ENCODE measurements at places on chromosomes 16 and 17. TPM values are rescaled to one million over a fixed set of nuclear protein-coding genes. Genes with fewer than 3 reads are reported as not detected.

- no peak overlapping the region for H3K4me3 ChIP-seq
- no peak overlapping the region for H3K27ac ChIP-seq
- H3K27me3 ChIP-seq: no peaks in the 10 kb centered on the region
- no peaks in the 10 kb centered on the region for H3K4me1 ChIP-seq
- DNase-seq: no peak
These were observed 110.3 kb downstream of the C16orf95 start for GRCh38 chr16:87206646-87207451.

DNA sequence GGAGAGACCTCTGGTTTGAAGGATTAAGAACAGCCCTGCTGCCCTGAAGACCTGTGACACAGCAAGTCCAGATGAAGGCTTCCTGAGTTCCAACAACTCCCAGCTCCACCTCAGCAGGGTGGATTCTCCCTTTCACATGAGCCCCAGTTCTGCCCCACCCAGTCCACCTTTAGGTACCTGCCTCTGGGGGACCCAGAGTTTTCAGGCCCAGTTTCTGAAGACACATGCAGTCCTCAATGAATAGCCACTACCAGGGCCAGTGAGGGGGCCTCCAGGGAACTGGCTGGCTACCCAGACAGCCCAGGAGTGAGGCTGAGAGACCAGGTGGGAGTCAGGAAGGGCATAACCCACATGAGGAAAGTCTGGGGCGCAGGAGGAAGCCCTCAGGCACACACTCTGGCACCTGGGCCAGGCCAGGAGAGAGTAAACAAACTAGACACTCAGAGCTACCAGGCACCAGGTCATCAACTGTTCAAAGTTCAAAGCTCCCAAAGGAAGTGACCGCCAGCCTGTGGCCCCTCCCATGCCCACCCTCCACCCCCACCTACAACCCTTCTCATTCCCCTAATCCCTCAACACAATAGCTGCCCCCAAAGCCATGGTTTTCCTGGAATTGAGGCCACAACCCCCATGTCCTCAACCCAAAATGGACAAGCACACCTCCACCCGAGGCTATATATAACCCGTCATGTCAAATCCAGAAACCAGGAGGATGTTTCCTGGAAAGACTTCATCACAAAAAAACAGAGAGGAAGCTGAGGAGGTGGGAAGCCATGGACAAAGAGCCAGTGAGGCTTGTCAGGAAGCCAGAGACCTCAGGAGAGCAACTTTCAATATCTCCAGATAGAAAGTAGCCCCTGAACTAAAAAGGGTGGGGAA, 2.1 kb downstream of the MYO18A start:
- H3K27ac ChIP-seq: peak overlapping the region; percentile 90
- H3K4me3 ChIP-seq: no peak overlapping the region
- no peaks in the 10 kb centered on the region for H3K27me3 ChIP-seq
- DNase-seq: peak; percentile 46
- H3K4me1 ChIP-seq: peaks cover 41% of the 10 kb centered on the region

Gene TBC1D3L
- 15.4 TPM for total RNA-seq

- no peaks in the 10 kb centered on the region for H3K4me1 ChIP-seq
- H3K27ac ChIP-seq: no peak overlapping the region
- no peak overlapping the region for H3K4me3 ChIP-seq
- no peak for DNase-seq
These were observed 12.2 kb downstream of the ENGASE start for GRCh38 chr17:79086609-79087427.

GRCh38 chr16:64180136-64180900, 941.5 kb downstream of the CDH11 start:
- H3K36me3 ChIP-seq: no peaks in the 10 kb centered on the region
- H3K4me1 ChIP-seq: no peaks in the 10 kb centered on the region
- H3K27me3 ChIP-seq: no peaks in the 10 kb centered on the region
- no peak overlapping the region for H3K4me3 ChIP-seq
- DNase-seq: no peak
- no peak overlapping the region for H3K27ac ChIP-seq
